Upper lobe of right lung (tissue), 1 donor: ENCODE measurements at places on chromosomes 7 and 10.

DNA sequence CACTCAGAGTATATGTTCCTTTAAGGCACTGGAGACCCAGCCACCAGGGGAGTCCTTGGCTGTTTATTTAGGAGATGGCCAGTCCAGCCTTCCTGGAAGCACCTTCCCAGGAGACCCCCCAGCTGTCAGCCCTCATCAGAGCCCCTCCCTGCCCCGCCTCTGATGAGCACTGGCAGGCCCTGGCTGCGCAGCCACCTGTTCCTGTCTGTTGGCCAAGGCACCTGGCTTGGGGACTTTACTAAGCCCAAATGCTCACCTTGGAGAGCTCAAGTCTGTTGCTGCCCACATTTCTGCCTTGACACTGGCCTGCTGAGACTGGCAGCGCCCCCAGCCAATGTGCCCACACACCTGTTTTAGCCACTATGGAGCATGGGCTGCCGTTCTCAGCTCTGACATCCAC is 124.7 kb downstream of the ELMO1 start:
- no peak for DNase-seq
- no peak overlapping the region for H3K4me3 ChIP-seq
- no peak overlapping the region for H3K27ac ChIP-seq
- H3K36me3 ChIP-seq: no peaks in the 10 kb centered on the region

- no peaks in the 10 kb centered on the region for H3K4me1 ChIP-seq
- no peak overlapping the region for H3K27ac ChIP-seq
- H3K4me3 ChIP-seq: no peak overlapping the region
- peaks cover 13% of the 10 kb centered on the region for H3K27me3 ChIP-seq
Measured at GRCh38 chr7:155219947-155220769, 77.5 kb upstream of the INSIG1 start.

GRCh38 chr10:111125102-111125501 is 48.3 kb downstream of the ADRA2A start:
- no peaks in the 10 kb centered on the region for H3K27me3 ChIP-seq
- no peaks in the 10 kb centered on the region for H3K4me1 ChIP-seq
- no peak for DNase-seq
- H3K27ac ChIP-seq: no peak overlapping the region

- no peak for DNase-seq
- H3K36me3 ChIP-seq: no peaks in the 10 kb centered on the region
- H3K4me1 ChIP-seq: no peaks in the 10 kb centered on the region
- H3K27ac ChIP-seq: no peak overlapping the region
Measured at GRCh38 chr10:123577921-123578461, 88.2 kb upstream of the GPR26 start.

DNA sequence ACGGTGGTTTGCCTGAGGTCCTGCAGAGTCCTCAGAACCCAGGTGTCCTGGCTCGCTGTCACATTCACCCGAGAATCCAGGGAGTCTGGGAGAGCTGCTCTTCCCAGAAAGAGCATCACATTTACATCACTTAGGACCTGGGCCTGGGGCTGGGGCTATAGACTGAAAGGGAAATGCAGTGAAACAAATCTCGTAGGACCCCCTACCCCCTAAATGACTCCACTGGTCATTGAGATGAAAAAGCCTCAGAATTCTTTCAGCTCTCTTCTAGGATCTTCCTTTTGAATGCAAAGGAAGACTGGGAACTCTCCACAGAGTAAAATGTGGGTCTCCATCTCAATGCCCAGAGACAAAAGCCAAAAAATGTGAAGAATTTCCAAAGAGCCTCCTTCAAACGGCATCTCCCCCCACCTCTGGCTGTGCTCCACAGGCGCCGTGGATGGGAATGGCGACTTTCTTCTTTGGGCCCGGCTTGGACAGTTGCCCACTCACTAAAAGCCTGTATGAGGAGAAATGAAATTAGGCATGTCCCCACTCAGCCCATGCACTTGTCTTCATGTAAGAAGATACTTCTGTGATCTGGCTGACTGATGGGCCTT is 49.0 kb upstream of the PODXL start:
- H3K4me3 ChIP-seq: no peak overlapping the region
- no peaks in the 10 kb centered on the region for H3K27me3 ChIP-seq
- DNase-seq: no peak

GRCh38 chr10:31866118-31866670 is 62.4 kb downstream of the ARHGAP12 start:
- no peaks in the 10 kb centered on the region for H3K36me3 ChIP-seq
- peak overlapping the region; percentile 11 for H3K27ac ChIP-seq
- no peak for DNase-seq
- peaks cover 16% of the 10 kb centered on the region for H3K4me1 ChIP-seq
